ENCODE measurements at places on chromosomes 4 and X. TPM values are rescaled to one million over a fixed set of nuclear protein-coding genes. Genes with fewer than 3 reads are reported as not detected.

Gene SSX1
- not detected for total RNA-seq

Gene PRR32
- not detected for total RNA-seq

Gene GATA1
- total RNA-seq, result not detected

Gene TRIML2
- total RNA-seq, result 0.95 TPM

Gene IL3RA
- not detected for total RNA-seq
